ENCODE measurements at places on chromosomes 12 and 14.

DNA sequence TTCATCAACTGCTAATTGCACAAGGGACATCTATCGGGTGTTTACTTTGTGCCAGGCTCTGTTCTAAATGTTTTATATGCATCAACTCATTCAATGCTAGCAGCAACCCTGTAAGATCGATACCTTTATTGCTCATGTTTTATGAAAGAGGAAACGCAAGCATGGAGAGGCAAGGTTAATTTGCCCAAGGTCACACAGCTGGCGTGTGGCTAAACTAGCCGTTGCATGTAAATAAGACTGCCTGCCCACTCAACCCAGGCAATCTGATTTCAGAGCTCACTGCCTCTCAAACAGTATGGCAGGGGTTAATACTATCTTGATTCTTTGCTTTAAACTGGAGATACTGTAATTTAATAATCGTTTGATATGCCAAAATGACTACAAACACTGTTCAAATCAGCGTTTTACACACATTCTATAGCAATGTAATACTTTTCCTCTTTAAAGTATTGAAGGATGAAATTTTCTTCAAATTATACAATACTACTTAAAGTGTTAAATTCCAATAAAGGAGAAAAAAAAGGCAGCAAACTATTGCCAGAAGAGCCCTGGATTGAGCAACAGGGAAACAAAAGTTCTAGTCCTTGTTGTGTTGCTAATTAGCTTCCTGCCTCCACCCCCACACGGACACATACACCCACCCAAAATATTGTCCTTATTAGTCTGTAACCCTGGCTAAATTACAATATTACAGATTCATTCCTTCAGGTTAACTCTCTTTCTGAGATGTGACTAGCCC, 39.1 kb upstream of the DHRS7 start:
- no peak for DNase-seq

DNA sequence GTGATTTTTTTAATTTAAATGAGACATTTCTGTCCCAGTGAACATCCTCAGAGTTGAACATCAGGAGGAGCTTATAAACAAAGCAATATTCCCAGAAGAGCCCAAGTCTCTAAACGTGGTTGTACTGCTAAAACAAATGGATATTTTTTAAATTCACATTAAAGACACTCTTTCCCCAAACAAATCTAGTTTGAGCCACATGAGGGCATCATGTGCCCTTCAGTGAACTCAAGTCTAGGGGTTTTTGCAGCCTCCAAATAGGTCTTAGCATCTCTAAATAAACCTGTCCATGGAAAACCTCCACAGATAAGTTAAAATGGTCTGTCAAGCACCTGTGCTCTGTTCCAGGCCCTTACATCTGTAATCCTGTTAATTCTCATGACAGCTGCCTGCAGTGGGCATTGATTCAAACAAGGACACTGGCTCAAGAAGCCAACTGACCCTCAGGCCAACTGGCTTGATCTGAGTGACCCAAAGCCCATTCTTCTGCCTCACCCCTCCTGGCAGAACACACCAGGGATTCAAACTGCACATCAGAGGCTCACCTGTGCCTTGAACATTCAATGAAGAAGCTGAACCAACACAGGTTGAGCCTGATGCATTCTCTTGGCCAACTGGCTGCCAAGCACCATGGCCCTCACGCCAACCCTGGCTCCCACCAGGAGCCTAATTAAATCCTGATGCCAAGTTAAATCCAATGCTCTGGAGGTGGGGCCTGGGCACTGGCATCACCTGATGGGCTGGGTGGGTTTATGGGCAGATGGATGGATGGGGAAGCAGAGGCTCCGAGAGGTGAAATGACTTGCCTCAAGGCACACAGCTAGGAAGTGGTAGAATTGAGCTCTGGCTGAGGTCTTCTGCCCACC, 8.6 kb downstream of the ISCU start:
- no peak for DNase-seq

DNA sequence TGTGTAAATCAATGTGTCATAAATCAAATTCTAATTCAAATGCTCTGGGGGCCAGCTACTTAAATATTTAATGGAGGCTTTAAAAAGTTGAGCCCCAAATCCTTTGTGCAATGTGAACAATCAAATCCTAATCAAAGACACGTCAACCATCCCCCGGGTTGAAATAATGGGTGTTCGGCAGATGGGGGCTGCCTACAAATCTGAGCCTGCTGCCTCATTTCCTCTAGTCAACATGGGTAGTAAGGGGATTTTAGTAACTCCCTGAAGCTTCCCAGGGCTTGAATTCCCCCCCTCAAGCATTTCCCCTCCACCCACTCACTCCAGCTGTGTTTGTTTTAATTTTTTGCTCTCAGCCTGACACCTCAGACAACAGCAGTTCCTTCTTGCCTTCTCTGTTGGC, 37.8 kb downstream of the SRRM4 start:
- no peak for DNase-seq

- no peak for DNase-seq
Observed at GRCh38 chr14:64934338-64934929, 8.1 kb downstream of the GPX2 start.

DNA sequence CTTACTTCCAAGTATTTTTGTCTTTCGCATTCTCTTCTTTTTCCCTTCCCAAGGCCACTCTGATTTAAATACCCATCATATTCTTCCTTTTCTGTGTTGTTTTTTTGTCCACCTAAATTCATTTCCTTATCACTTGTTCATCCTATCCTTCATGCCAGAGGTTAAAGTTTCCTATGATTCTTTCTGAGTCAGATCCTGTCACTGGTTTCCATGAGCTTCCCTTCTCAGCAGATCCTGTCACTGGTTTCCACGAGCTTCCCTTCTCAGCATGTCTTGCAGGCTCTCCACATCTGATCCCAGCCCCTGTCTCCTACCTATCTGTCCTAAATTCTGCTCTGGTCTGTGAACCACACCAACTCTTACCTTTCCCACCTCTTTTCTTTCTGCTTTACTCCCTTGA, 311.8 kb upstream of the RGS6 start:
- no peak for DNase-seq

DNA sequence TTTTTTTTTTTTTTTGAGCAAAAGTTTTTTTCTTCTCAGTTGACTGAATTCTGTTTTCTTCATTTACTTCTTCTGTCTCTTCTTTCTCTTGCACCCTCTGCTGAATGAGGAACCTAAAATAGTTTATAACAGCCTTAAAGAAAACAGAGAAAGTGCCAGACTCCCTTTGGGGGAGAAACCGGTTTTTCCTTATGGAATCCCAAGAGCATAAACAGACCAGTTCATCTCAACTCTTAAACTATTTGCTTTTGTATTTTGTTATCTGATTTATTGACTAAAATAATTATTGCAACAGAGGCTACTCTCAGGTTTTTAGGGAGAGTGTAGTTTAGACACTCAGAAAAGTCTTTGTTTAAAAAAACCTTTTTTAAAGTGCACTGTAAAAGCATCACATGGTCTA, 30.2 kb downstream of the ST8SIA1 start:
- DNase-seq: no peak

GRCh38 chr14:86619726-86620125, 1089.8 kb downstream of the FLRT2 start:
- no peak for DNase-seq

GRCh38 chr14:100275214-100275613, 31.0 kb downstream of the SLC25A29 start:
- no peak for DNase-seq

DNA sequence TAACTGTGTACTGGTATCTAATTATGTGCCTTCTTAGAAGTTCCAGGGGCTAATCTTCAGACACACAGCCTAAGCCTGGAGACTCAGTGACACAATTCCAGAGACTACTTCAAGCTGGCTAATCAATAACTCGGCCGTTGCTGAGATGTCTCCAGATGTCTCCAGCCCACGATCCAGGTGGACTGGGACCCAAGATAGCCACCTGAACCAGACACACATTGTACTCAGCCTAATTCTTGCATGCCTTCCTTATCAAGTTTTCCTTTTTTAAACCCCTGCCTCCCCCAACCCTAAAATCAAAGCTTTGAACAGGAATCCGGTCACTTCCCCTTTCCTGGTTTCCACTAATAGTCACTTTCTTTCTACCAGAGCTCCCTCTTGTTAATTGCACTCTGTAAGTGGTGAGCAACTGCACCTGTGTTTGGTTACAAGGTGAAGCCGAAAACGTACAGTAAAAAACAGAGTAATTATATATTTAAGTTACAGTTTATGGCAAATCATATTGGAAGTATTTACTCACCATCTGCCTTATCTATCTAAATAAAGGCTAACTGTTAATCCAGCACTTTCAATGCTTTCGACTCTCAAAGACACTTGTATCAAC, 39.8 kb upstream of the PTGDR start:
- DNase-seq: no peak

GRCh38 chr14:36086629-36087395, 89.7 kb downstream of the PTCSC3 start:
- DNase-seq: no peak

DNA sequence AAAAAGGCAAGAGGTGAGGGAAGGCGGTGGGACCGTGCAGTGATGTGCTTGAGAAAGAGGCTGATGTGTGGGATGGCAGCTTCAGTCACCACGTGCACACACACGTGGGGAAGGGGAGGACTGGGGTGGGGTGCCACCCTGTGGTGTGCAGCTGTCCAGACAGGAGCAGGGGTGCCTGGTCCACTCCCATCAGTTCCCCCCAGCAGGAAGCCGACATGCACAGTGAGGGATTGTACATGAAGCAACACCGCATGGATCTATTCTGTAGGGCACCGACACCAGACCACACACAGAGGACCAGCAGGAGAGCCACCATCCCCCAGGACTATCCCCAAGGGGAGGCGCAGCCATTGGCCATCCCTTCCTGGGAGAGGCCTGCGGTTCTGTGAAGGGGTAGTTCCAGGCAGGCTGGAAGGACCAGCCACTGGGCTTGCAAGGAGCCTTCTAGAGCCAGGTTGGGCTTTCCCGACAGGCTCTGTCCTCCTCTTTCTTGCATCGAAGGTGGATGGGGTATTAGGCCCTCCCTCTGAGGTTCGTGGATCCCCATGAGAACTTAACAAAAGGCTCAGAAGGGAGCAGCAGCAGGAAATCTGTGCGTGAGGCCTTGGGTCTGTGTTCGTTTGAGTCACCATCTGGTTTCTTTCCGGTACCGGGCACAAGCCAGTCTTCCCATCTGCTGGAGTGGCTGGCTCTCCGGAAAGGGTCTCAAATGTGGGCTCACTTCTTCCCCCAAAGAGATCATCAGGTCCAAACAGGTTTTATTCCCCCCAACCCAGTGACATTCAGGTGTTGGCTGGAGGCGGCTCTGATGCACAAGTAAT, 59.8 kb downstream of the PLEKHG3 start:
- DNase-seq: no peak

DNA sequence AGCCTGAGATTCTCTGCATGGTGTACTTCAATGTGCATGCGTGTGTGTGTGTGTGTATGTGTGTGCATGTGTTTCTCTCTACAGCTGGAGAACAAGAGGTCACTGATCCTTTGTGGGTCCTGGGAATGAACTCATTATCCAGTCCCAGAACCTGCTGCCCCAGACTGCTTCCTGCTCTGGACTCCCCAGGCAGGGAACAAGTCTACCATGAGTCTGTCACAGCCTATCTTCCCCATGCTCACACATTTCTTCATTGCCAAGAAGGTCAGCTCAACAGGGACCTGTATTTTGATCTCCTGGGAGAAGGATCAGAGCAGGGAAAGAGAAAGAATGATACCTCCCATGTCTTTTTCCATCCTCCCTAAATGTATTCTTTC, 2.9 kb upstream of the AGAP2 start:
- no peak for DNase-seq

DNA sequence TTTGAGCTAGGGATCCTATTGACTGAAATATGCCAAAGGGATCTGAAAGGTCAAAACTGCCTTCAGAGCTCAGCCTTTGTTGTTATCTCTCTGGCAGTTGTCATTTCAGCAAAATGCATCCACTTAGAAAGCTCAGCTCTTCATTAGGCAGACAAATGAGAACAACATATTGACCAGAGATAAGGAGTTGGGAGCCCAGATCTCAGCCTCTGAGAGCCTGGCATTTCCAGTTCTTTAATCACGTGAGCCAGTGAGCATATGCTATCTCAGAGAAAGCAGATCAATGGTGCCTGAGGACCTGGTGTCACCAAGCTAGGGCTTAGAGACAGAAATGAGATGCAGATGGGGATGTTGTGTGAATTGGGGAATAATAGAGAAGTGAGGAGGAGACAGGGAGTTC, 101.1 kb downstream of the DAD1 start:
- no peak for DNase-seq

GRCh38 chr12:106001837-106002218, 136.9 kb downstream of the NUAK1 start:
- DNase-seq: no peak

- no peak for DNase-seq
Observed at GRCh38 chr12:102052192-102053061, 9.4 kb downstream of the WASHC3 start.

DNA sequence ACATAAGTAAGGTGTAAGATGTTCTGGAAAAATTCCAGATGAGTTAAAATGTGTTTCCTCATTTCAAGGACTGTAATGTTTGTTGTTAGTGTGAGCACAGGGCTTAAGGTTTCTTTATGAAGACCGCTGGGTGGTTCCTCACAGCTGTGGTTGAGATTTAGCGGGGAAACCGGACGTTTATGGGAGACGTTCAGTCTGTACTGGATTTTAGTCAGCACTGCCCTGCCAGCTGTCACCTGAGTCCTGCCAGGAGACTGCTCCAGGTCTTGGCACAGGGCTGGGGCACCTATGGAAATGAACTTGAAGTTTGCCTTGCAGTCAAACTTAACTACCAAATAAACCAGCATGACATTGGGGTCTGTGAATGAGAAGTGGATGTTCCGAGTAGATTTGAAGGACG, 555.2 kb downstream of the DIO2 start:
- DNase-seq: no peak

DNA sequence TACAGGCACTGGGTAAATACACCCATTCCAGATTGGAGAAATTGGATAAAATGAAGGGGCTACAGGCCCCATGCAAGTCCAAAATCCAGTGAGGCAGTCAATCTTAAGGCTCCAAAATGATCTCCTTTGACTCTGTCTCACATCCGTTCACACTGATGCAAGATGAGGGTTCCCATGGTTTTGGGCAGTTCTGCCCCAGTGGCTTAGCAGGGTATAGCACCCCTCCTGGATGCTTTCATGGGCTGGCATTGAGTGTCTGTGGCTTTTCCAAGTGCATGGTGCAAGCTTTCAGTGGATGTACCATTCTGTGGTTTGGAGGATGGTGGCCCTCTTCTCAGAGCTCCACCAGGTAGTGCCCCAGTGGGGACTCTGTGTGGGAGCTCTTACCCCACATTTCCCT, 427.2 kb downstream of the TRHDE start:
- no peak for DNase-seq

GRCh38 chr12:19869413-19869812, 430.1 kb downstream of the AEBP2 start:
- DNase-seq: no peak

DNA sequence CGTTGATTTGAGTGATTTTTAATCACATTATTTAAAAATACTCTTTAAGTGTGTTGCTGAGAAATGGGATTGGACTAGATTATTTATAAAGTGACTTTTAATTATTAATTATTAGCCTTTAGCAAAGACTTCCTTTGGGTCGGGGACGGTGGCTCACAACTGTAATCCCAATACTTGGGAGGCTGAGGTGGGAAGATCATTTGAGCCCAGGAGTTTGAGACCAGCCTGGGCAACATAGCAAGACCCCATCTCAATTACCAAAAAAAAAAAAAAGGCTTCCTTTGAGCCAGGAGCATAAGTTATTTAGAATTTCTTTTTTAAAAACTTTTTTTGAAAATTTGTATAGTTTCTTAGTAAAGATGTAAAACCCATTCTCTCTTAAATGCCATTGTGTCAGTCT, 8.8 kb downstream of the CHURC1 start:
- no peak for DNase-seq

- DNase-seq: no peak
Observed at GRCh38 chr12:1170411-1170810, 179.4 kb downstream of the ERC1 start.

Measured in epithelial cell of prostate (primary cell).